Activated CD4-positive, alpha-beta memory T cell treated with anti-CD3 and anti-CD28 coated beads, Interleukin-2, amount 10 ng/mL, durations not matched to agents 7 days and 5 days (primary cell): ENCODE measurements at places on chromosomes 2 and 18. TPM values are rescaled to one million over a fixed set of nuclear protein-coding genes. Genes with fewer than 3 reads are reported as not detected.

WDCP gene
- total RNA-seq: 19.1 TPM

GPR17 gene
- not detected for total RNA-seq

MITD1 gene
- total RNA-seq: 67.3 TPM

DNA sequence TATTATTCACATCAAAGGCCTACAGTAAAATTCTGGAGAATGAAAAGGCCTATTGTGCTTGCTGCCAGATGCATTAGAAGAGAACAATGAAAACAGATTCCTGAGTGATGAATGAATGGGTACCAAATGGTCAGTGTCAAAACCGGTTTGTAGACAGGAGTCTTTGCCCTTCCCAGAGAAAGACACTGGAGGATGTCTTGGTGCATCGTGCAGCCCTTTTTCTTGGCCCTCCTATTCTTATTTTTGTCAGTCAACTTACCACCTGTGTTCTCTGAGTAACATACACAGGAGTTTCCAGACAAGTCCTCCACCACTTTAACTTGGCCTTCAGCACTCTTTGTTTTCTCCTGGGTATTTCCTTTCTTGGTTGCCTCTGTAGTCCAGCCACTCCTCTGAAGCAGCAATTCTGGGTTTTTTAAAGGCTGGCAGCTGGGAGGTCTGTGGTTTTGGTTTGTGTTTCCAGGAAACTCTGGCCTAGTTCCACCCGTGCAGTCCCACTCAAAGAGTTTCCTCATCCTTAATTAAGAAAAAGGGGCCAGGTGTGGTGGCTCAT, 29.4 kb downstream of the PSTPIP2 start:
- no peaks in the 10 kb centered on the region for H3K27me3 ChIP-seq
- H3K4me3 ChIP-seq: no peak overlapping the region
- H3K4me1 ChIP-seq: peaks cover 40% of the 10 kb centered on the region
- H3K36me3 ChIP-seq: peaks cover 9% of the 10 kb centered on the region

STON1 gene
- total RNA-seq: 2.1 TPM

IL1R2 gene
- 0.88 TPM for total RNA-seq

DNA sequence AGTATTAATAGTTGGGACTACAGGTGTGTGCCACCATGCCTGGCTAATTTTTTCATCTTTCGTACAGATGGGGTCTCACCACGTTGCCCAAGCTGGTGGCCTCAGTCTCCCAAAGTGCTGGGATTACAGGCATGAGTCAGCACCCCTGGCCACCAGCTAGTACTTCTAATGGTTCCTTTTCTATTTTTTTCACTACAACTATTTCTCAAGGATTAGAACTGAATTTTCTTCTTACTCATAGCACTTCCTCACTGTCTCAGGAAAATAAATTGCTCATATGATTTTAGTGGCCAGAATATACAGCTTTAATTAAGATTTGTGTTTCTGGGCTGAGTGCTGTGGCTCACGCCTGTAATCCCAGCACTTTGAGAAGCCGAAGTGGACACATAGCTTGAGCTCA, 43.2 kb upstream of the SOS1 start:
- H3K27me3 ChIP-seq: peaks cover 4% of the 10 kb centered on the region
- peaks cover 4% of the 10 kb centered on the region for H3K4me1 ChIP-seq
- peaks cover 3% of the 10 kb centered on the region for H3K36me3 ChIP-seq
- no peak for DNase-seq
- H3K4me3 ChIP-seq: no peak overlapping the region

SLC4A3 gene
- not detected for total RNA-seq

SLC25A12 gene
- total RNA-seq: 24.1 TPM

DNA sequence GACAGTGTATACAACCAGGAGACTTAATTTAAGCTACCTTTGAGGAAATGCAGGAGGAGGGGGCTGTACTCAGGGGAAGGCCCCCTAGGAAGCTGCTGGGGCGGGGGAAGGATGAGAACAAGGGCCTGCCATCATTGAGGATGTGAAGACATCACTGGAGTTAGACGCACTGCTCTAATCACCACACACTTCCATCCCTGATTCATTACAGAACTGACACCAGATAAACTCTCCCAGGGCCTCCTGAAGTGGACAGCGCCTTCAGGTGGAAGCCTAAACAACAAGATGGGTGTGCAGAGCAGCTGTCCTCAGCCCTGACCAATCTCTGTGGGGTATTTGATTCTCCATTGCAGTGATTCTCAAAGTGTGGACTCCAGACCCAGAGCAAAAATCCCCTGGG, 30.6 kb upstream of the SLC35G4 start:
- H3K36me3 ChIP-seq: no peaks in the 10 kb centered on the region
- H3K27ac ChIP-seq: no peak overlapping the region
- H3K4me1 ChIP-seq: peaks cover 12% of the 10 kb centered on the region
- DNase-seq: no peak

DNA sequence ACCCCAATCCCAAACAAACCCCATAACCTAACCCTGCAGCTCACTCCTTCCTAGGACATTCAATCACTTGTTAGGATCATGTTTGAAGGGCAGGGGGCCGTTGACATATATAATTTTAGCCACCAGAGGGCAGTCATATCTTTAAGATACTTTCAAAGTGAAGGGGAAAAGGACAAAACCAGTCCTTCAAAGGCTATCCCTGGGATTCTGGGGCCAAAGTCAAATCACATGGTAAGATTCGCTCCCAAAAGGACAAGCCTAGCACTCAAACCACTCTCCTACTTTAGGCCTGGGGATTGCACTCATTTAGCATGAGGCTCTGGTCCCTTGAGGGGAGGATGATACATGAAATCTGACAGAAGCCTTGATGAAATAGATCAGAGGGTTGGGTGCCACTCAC, 44.6 kb downstream of the HAUS1 start:
- peaks cover 4% of the 10 kb centered on the region for H3K36me3 ChIP-seq
- H3K4me1 ChIP-seq: peaks cover 34% of the 10 kb centered on the region
- peak; percentile 60 for DNase-seq
- H3K4me3 ChIP-seq: no peak overlapping the region
- peaks cover 2% of the 10 kb centered on the region for H3K27me3 ChIP-seq

- no peaks in the 10 kb centered on the region for H3K36me3 ChIP-seq
- no peak overlapping the region for H3K27ac ChIP-seq
- H3K27me3 ChIP-seq: no peaks in the 10 kb centered on the region
- no peak overlapping the region for H3K4me3 ChIP-seq
- H3K4me1 ChIP-seq: no peaks in the 10 kb centered on the region
These were observed 31.8 kb downstream of the GRB14 start for GRCh38 chr2:164589522-164589921.

GRCh38 chr2:10887476-10887875, 24.3 kb upstream of the KCNF1 start:
- no peak overlapping the region for H3K27ac ChIP-seq
- no peak overlapping the region for H3K4me3 ChIP-seq
- no peak for DNase-seq

GRCh38 chr2:172370821-172371455, 56.4 kb upstream of the ITGA6 start:
- H3K27ac ChIP-seq: no peak overlapping the region
- H3K27me3 ChIP-seq: peaks cover 13% of the 10 kb centered on the region
- H3K4me3 ChIP-seq: no peak overlapping the region
- no peaks in the 10 kb centered on the region for H3K4me1 ChIP-seq

DNA sequence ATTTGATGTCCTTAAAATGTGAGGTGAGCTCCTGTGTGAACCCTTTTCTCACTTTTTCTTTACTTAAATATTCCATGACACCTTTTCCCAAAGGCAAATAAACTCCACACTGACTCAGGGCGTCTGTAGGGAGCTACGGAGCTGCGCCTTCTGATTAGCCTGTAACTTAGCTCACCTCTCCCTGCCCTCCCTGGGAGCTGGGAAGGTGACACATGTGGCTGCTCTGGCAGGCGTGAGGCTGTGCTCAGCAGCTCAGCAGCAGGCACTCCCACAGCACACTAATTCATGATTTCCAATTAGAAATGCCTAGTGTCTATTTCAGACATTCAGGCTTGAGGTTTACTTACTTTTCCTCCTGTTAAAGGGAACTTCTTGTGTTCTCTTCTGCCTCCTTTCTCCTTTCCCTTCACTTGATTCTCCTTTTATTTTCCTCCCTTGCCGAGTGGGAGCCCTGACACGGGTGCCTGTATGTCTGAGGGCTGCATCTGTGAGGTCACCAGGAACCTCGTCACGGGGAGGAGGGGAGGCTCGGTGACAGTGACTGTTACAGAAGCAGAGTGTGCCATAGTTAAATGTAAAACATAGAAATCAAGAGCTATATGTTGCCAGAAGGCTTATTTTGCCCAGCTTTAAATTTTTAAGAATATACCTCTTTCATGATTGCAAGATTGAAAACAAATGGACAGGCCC, 437.1 kb downstream of the DCDC2C start:
- no peak for DNase-seq
- H3K27ac ChIP-seq: no peak overlapping the region
- H3K36me3 ChIP-seq: no peaks in the 10 kb centered on the region
- no peaks in the 10 kb centered on the region for H3K4me1 ChIP-seq
- no peak overlapping the region for H3K4me3 ChIP-seq

DNA sequence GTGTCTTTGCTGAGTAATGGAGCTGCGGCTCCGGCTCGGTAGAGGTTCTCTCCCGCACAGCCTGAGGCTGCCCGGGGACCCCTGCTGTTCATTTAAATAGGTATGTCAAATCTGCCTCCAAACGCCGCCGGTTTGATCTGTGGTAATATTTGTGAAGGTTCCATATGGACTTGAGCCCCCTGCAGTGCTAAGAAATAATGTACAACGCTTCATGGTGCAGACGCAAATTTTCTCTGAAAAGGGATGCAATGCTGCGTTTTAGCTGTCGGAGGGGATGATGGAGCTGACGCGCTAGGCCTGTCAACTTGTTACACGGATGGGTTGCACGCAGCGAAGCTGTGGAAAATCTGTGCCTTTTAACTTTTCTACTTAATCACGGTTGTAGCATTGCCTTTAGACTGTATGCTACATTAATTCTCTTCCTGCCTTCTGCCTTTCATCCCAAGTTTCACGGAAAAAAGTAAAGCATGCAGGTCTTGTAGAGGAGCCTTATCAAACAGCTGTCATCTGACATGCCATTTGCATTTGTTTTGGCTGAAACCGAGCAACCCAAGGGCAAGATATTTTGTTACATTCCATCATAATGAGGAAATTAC, 43.2 kb downstream of the MRPS9 start:
- no peaks in the 10 kb centered on the region for H3K27me3 ChIP-seq
- no peaks in the 10 kb centered on the region for H3K4me1 ChIP-seq
- H3K4me3 ChIP-seq: no peak overlapping the region
- no peak overlapping the region for H3K27ac ChIP-seq
- DNase-seq: no peak

GRCh38 chr2:19865151-19865550, 36.6 kb downstream of the TTC32 start:
- H3K36me3 ChIP-seq: no peaks in the 10 kb centered on the region
- peaks cover 17% of the 10 kb centered on the region for H3K4me1 ChIP-seq
- no peak overlapping the region for H3K27ac ChIP-seq
- H3K27me3 ChIP-seq: no peaks in the 10 kb centered on the region

DNA sequence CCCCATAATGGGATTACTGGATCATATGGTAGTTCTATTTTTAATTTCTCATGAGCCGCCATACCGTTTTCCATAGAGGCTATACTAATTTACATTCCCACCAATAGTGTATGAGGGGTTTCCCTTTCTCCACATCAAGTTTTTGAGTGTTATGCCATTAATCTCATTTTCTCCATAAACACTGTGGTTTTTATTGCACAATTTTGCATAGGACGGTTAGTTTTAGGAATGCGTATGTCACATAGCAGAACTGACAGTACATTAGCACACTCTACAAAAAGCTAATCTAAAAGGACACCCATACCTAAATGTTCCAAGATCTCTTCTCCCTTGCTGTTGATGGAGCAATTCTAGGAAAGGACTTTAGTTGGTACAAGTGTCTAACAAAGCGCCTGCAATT, 32.5 kb downstream of the DARS1 start:
- peaks cover 48% of the 10 kb centered on the region for H3K4me1 ChIP-seq
- no peak for DNase-seq
- no peak overlapping the region for H3K4me3 ChIP-seq
- H3K36me3 ChIP-seq: peaks cover 56% of the 10 kb centered on the region

GRCh38 chr2:48279344-48280090, 250.4 kb upstream of the STON1 start:
- DNase-seq: no peak
- no peak overlapping the region for H3K4me3 ChIP-seq
- no peaks in the 10 kb centered on the region for H3K27me3 ChIP-seq
- no peak overlapping the region for H3K27ac ChIP-seq

DNA sequence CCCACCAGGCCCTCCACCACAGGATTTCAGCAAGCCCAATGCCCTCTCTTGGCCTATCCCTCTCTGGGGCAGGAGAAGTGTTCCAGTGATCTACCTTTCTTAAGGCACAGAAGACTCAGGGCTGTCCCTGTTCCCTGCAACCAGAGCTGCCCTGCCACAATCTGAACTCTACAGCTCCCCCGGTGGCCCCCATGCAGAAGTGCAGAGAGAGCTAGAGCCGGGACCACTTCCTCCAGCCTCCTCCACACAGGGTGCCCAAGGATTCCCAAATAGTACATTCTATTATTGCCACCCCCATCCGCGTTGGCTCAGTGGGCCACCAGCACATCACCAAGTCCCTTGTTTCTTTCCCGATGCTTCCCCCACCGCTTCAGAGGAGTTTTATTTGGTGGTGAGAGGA, 114.8 kb upstream of the PTPRM start:
- H3K36me3 ChIP-seq: no peaks in the 10 kb centered on the region
- no peaks in the 10 kb centered on the region for H3K27me3 ChIP-seq
- no peak for DNase-seq
- no peak overlapping the region for H3K4me3 ChIP-seq
- no peak overlapping the region for H3K27ac ChIP-seq
- no peaks in the 10 kb centered on the region for H3K4me1 ChIP-seq

IL36A gene
- total RNA-seq: not detected

ZNF396 gene
- total RNA-seq: 1.7 TPM

GRCh38 chr2:43368483-43369385, 142.3 kb upstream of the ZFP36L2 start:
- H3K4me3 ChIP-seq: no peak overlapping the region
- H3K4me1 ChIP-seq: peaks cover 4% of the 10 kb centered on the region
- no peaks in the 10 kb centered on the region for H3K27me3 ChIP-seq
- peaks cover 6% of the 10 kb centered on the region for H3K36me3 ChIP-seq

- no peaks in the 10 kb centered on the region for H3K4me1 ChIP-seq
- H3K36me3 ChIP-seq: no peaks in the 10 kb centered on the region
- H3K27ac ChIP-seq: no peak overlapping the region
These were observed 82.9 kb downstream of the ADCYAP1 start for GRCh38 chr18:987325-988186.

DNA sequence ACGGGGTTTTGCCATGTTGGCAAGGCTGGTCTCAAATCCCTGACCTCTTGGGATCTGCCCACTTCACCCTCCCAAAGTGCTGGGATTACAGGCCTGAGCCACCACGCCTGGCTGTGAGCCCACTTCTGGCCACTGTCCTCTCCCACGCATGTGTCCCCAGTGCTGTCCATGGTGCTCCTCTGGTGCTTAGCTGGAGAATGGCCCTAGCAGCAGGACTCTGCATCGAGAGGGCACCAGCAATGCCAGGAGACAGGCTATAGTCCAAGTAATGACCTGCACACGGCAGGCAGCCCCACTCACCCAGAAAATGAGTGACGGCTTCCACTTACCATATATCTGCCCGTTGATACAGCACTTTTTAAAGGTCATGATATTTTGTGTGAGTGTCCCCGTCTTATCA, 66.3 kb upstream of the NARS1 start:
- H3K4me1 ChIP-seq: no peaks in the 10 kb centered on the region
- H3K27me3 ChIP-seq: no peaks in the 10 kb centered on the region
- H3K4me3 ChIP-seq: no peak overlapping the region
- DNase-seq: no peak
- H3K36me3 ChIP-seq: no peaks in the 10 kb centered on the region
- H3K27ac ChIP-seq: no peak overlapping the region
